ENCODE measurements at places on chromosomes 3 and 15.

- no peak for DNase-seq
Measured at GRCh38 chr15:29110733-29111132, 158.9 kb downstream of the NSMCE3 start.

- peak; percentile 40 for DNase-seq
Measured at GRCh38 chr3:128804017-128804810, 75.2 kb upstream of the ACAD9 start.

DNA sequence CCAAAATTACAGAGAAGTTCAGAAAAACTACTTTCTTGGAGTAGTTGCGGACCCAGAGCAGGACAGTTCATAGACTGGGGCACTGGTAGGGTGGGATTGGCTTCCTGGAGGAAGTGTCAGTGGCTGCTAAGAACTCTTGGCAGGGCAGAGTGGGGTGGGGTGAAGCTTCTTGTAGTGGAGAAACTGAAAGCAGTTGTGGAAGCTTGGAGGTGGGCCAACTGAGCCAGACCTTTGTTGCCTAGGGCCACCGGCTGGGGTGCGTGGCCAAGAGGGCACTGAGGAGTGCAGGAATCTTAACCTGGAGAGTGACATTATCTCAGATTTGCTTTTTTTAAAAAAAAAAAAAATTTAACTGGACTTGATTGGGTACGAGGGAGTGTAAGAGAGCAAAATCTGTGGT, 3.1 kb downstream of the KAT2B start:
- peak; percentile 42 for DNase-seq

DNA sequence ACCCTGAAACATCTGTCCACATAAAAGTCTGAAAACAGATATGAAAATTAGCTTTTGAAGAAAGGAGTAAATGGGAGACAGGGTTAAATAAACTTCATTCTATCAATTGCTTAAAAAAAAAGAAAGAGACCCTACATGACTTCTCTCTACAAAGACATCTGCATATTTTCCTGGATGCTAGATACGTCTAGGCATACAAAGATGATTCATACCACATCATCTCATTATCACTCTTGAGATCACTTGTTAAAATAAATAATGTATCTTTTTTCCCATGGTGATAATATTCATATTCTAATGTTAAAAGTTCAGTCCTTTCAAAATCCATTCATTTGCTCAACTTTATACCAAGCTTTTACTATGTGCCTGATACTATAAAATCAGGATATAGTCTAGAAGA, 295.8 kb downstream of the MAGI1 start:
- DNase-seq, result no peak

DNA sequence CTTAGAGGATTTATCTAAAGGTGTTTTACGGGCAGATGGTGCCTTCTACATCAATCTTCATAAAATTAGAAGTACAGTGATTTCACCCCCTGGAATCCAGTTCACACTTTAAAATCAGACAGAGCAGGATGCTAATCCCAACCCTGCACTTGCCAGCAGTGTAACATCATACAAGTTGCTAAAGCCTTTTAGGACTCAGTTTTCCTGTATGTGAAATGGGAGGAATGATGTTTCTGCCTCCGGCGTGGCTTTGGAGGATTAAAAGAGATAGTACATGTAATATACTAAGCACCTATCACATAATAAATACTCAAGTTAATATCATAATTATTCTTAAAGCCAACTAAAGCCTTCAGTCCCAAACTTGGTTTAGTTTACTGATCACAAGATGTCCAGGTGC, 257.2 kb upstream of the THBS1 start:
- DNase-seq, result no peak

DNA sequence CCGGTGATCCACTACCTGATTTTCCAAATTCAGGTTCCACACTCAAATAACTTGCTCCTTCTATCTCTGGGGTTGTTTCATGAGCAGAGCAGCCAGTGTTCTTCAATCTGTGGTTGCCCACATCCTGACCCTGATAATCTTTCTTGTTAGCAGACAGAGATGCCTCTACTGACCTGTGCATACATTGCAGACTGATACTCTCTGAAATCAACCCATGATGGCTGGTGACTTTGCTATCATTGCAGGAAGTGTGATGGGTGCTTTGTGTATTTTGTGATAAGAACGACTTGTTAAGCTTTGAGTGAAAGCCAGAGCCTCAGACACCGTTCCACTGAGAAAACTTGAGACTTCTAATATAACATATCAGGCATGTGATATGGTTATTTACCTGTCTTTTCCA, 39.9 kb downstream of the GATM start:
- DNase-seq, result no peak

DNA sequence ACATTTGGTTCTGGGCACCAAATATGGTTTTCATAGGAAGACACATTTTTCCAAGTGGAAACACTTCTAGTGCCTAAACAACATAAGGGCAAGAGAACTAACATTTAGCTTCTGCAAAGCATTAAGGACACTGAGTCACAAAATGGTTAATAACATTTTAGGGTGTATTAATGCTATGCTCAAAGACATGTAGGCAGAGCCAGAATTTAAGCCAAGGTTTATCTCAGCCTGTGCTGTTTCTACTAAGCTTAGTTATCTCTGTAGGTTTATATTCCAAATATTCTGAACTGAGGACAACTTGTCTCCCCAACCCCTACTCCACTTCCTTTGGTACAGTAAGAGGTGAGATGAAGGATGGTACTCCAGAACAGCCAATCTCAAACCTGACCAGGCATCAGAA, 54.1 kb upstream of the AKAP13 start:
- no peak for DNase-seq
